Motor neuron (in vitro differentiated cells): ENCODE measurements at places on chromosomes 12 and 14.

GRCh38 chr14:102708494-102708893 is 68.8 kb upstream of the TRAF3 start:
- ATAC-seq: no peak

DNA sequence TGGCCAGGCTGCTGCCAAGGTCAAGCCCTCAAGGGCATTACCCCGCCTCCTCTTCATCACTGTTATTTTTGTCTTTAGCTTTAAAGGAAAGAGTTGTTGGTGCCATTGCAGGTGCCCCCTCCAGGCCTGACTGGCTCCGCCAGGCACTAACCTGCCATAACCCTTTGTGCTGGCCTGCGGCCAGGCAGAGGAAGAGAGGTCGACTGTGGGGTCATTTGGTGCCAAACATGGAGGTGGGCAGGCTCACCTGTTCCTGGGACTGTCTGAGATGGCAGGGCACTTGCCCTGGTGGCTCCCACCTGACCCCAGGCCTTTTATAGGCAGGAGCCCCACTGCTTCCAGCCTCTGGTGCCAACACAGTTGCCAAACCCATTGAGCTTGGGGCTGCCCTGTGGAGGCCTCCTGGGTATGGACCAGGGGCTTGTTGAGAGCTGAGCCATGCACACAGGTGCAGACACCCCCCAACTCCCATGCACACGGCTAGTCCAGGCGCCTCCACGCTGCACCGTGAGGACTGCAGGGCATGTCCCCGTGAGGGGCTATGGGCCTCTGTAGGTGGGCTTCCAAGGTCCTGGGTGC is 29.4 kb upstream of the PLD4 start:
- no peak for ATAC-seq

- no peak for ATAC-seq
These were observed 292.9 kb downstream of the MED13L start for GRCh38 chr12:115984616-115985015.

GRCh38 chr12:49223590-49224369 is 34.9 kb upstream of the TUBA1A start:
- ATAC-seq: no peak

GRCh38 chr12:124737040-124737419 is 126.6 kb downstream of the SCARB1 start:
- no peak for ATAC-seq

- peak; percentile 28 for ATAC-seq
These were observed 99.4 kb downstream of the ETV6 start for GRCh38 chr12:11748903-11749302.

DNA sequence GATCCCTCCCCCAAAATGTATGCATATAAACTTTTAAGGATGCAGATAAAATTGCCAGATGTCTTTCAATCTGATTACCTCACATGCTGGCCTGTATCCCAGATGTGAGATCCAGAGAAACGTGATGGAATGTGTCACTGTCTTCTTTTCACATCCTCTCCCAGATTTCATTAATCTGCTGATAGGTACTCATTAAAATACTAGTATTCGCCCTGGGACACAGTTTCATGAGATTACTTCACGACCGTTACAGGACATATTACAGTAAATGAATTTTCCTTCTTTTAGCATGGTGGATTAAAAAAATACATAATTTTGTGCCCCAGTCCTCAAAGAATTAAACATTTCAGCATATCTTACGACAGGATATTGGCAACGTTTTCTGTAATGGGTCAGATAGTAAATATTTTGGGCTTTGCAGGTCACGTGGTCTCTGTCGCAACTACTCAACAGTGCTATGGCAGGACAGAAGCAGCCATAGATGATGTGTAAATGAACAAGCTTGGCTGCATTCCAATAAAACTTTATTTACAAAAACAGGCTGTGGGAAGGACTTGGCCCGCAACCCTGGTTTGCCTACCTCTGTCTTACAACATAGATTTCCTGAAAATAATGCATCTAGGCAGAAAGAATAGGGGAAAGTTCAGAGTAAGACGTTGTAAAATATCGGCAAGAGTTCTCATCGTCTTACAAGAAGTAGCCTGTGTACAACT is 156.0 kb upstream of the DIO3 start:
- ATAC-seq: no peak

DNA sequence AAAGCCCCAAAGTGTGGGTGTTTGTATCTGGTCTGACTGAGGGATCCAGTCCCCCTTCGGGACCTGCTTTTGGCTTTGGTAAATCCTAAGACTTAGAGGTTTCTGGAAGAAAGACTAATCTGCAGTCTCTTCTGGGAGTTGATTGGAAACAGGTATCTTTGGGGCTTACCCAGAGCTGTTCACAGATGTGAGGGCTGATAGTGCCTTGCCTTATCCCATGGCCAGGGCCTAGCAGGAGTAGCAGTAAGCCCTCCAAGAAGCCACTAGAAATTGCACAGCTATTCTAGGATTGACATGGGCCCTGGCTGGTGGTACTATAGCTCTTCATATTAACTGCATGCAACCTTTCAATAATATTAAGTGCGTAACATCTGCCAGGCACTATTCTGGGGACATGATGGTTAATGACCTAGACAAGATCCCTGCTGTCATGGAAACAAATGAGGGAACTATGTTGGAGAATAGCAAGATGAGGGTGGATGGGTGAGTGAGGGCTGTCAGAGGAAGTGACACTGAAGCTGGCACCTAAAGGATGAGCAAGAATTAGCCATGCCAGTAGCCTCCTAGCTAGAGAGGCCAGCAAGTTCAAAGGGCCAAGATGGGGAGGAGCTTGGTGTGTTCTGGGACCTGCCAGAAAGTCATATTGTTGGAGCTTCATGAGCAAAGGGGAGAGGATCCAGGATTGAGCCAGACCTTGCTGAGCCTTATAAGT is 71.7 kb downstream of the CRADD start:
- peak; percentile 50 for ATAC-seq

GRCh38 chr12:52119398-52120254 is 40.1 kb downstream of the SMIM41 start:
- peak; percentile 36 for ATAC-seq

- peak; percentile 23 for ATAC-seq
These were observed 429.1 kb downstream of the RAD51B start for GRCh38 chr14:68248481-68249255.

DNA sequence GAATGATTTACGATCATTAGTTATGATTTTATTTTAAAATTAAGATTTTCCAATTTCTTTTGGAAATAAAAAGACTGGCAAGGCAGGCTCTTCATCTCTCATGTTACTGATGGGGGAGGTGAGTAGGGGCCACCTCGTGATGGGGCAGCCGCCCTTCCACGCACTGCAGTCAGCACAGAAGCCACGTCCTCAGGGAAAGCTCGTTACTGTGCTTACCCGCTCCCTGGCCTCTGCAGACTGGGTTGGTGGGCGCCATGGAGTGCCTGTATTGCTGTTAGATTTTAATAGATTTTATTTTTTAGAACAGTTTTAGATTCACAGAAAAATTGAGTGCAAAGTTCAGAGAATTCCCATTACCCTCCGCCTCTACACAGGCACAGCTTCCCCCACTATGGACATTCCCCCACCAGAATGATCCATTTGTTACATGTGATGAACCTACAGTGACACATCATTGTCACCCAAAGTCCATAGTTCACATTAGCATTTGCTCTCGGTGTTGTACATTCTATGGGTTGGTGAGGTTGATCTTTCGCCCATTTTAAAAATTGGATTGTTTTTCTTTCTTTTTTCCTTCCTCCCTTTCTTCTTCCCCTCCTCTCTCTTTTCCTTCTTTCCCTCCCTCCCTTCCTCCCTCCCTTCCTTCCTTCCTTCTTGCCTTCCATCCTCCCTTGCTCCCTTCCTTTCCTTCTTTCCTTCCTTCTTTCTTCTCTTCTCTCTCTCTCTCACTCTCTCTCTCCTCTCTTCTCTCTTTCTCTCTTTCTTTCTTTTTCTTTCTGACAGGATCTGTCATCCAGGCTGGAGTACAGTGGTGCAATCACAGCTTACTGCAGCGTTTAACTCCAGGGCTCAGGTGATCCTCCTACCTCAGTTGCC is 30.7 kb downstream of the ADGRD1 start:
- no peak for ATAC-seq

DNA sequence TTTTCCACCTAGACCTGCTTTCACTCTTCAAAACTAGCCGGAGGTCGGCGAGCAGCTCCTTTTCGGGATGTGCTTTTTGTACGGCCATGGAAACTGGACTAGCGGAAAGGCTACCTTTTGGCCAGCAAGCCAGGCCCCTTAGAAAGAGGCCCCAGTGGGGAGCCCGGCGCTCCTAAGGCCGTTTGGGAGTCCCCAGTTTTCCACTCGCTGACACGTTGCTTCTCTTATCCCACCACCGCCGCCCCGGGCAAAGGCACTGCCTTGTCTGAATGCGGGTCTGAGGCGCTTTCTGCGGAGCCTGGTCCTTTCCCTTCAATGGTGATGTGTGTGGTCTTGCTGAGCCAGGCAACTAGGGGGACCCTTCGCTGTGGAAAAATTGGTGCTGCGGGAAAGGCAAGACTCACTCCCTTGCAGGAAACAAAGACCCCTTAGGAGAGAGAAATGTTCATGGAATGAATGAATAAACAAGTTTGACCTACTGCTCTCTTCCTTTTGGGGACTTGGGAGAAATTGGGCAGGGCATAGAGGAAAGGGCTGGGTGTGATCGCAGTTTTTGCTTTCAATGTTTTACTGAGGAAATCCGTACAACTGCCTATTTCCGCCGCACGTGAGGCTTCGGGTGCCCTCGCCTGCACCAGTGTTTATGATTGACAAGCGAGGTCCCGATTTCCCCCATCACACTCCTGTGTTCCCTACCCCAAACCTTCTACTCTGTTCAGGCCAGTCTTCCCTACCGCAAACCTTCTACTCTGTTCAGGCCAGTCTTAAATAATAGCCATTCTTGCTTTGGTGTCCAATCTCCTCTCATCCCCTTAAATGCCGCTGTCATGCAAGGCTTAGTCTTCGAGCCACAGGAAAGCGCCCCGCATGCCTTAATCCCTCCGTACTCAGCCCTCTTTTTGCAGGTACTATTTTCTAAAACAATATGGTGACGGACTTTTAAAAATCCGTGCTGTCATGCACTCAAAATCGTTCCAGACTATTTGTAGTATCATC is 1.0 kb upstream of the SLC38A2 start:
- ATAC-seq: peak; percentile 28

GRCh38 chr14:72524295-72524629 is 369.6 kb downstream of the DPF3 start:
- ATAC-seq: no peak

DNA sequence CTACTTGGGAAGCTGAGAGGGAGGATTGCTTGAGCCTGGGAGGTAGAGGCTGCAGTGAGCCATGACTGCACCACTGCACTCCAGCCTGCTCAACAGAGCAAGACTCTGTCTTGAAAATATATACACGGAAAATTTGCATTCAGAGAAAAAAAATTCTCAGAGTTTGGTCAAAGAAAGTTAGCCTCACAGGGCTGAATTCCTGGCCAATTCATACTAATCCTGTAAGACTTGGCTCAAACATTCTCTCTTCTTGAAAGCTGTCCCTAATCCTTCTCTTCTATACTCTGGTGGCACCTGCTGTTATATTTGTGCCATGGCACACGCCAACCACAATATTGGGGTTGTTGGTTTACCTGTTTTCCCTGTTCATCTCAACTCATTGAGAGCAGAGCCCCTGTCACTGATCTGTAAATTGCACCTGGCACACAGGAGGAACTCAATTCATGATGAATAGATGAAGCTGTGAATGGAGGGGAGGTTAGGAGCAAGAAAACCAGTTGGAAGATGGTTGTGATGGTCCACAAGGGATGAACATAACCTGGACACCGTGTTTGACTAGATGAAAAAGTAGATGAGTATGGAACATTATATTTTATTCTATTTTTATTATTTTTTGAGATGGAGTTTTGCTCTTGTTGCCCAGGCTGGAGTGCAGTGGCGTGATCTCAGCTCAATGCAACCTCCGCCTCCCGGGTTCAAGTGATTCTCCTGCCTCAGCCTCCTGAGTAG is 36.8 kb upstream of the SPTSSA start:
- peak; percentile 15 for ATAC-seq

DNA sequence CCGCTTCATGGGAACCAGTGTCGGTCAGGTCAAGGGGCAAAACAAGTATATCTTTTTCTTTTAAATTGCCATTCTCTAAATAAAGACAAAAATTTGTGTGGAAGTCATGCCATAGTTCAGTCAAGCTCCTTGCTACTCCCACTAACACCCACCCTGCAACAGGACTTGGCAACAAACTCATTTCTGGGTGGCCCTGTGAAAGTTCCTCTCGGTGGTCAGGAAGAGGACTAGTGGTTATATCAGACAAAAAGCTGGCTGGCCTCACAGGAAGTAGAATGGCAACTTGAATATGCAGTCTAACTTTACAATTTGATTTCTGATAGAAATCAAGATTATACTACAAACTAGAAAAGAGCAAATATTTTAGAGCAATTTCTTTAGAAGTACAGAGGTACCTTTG is 11.2 kb downstream of the DHRS7 start:
- ATAC-seq: no peak

GRCh38 chr12:75818863-75819262 is 212.7 kb downstream of the PHLDA1 start:
- ATAC-seq: no peak

GRCh38 chr14:75141967-75142366 is 15.1 kb upstream of the NEK9 start:
- ATAC-seq: no peak

GRCh38 chr14:105151838-105152793 is 16.5 kb downstream of the JAG2 start:
- no peak for ATAC-seq

- ATAC-seq: no peak
These were observed 5.3 kb upstream of the RAB35 start for GRCh38 chr12:120121766-120122293.

DNA sequence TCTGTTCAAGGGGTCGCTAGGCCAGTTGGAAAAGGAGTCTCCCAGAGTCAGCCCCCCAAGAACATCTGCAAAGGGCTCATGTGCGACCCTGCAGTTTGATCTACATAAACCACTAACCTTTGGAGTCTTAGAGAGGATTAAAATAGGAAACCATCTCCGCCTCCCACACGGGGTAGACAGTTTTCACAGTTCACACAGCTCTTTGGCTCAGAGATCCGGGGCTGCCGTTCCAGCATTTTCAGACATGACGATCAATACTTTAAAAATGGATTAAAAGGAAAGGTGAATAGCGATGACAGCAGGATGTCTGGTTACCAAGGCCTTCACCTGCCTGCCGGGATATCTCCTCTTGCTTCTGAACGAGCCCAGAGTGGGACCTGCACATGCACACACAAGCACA is 59.8 kb upstream of the BCL11B start:
- no peak for ATAC-seq

DNA sequence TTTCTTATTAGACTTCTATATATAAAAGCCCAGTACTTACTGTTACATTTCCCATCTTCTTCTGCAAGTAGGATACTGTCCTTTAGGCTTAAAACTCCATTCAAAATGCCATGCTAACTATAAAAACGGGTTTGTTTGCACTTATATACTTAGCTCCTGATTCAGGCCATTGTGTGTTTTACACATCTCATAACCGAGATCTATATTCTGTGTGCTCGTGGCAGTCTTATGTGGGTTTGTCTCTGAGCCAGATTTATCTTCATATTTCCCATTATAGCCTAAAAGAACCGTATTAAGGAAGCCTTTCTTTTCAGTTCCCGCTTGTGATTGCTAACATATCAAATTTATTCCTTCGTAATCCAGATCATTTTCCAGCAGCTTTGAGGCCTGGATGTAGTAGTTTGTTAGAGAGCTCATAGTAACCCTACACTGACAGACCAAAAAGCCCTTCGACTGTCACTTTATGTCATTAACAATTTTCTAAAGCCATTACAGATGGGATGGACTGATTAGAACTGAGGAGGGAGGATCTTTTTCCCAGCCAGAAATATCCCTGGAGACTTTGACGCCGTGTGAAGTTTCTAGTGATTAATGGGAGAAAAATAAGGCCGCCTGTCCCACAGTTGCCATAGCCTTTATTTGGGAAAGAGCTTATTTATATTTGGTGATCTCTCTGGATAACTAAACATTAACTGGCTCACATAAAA is 508.5 kb downstream of the FOXG1 start:
- ATAC-seq: no peak
